ENCODE measurements at places on chromosomes 5 and 9.

- H3K4me1 ChIP-seq = no peaks in the 10 kb centered on the region
- H3K4me3 ChIP-seq = no peak overlapping the region
- H3K36me3 ChIP-seq = no peaks in the 10 kb centered on the region
- no peak overlapping the region for H3K27ac ChIP-seq
- no peak for DNase-seq
Measured at GRCh38 chr9:103116246-103116645, 121.1 kb downstream of the CYLC2 start.

DNA sequence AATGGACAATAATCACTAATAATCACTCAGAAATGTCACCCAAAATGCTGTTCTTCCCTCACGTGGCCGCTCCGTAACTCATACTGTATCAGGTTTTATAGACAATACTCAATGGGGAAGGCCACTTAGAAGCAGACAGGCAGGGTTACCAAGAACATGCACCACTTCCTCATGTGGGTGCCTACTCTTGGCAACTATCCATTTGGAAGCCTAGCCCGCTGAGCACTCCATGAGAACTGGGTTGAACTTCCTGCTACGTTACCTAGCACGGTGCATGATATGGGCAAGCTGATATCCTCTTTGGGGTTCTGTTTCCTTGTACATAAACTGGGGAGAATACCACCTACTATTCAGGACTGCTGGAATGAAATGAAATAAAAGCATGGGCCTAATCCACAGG lies 14.3 kb downstream of the DAP start:
- no peak for DNase-seq
- no peaks in the 10 kb centered on the region for H3K4me1 ChIP-seq
- no peaks in the 10 kb centered on the region for H3K27me3 ChIP-seq
- no peak overlapping the region for H3K4me3 ChIP-seq

DNA sequence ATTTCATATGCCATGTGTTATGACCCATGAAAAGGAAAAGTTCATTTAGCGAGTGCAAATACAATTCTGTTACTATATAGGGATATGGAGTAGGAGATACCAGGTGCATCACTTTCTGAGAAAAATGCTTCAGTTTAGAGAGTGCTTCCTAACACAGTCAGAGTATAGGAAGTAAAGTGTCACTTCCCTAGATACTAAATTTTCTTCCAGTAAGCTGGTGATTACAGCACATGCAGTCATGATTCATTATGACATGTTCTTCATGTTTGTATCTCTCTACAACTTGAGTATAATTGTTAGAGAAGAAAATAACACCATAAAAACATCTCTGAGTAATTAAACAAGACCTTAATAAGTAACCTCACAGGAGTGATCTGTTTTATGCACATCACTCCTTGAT lies 837.0 kb downstream of the DNAH5 start:
- no peaks in the 10 kb centered on the region for H3K4me1 ChIP-seq
- no peak overlapping the region for H3K27ac ChIP-seq
- no peaks in the 10 kb centered on the region for H3K36me3 ChIP-seq
- no peaks in the 10 kb centered on the region for H3K27me3 ChIP-seq

GRCh38 chr5:35205606-35206005 lies 24.7 kb downstream of the PRLR start:
- H3K27me3 ChIP-seq = no peaks in the 10 kb centered on the region
- H3K36me3 ChIP-seq = no peaks in the 10 kb centered on the region
- no peaks in the 10 kb centered on the region for H3K4me1 ChIP-seq

- no peak overlapping the region for H3K4me3 ChIP-seq
- H3K27me3 ChIP-seq = no peaks in the 10 kb centered on the region
- H3K27ac ChIP-seq = no peak overlapping the region
- no peak for DNase-seq
Measured at GRCh38 chr9:92726971-92727715, 37.5 kb downstream of the BICD2 start.

DNA sequence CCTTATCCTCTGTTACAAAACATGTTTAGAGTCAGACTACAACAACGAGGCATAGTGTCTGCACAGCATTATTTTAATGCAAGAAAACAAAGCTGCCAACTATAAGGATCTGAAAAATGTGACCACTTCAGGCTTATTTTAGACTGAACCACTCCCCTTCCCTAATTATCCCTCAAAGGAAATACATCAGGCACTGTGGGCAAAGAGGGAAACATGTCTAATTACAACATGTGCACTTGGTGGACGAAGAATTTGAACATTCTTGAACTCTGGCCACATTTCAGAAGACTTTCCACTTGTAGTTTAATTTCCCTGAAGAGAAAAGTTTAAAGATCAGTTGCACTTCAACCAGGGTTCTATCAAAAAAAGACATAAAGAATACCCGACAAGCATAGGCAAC lies 3.8 kb downstream of the MTMR12 start:
- H3K4me3 ChIP-seq = no peak overlapping the region
- no peak for DNase-seq
- no peaks in the 10 kb centered on the region for H3K36me3 ChIP-seq
- H3K4me1 ChIP-seq = peaks cover 7% of the 10 kb centered on the region

DNA sequence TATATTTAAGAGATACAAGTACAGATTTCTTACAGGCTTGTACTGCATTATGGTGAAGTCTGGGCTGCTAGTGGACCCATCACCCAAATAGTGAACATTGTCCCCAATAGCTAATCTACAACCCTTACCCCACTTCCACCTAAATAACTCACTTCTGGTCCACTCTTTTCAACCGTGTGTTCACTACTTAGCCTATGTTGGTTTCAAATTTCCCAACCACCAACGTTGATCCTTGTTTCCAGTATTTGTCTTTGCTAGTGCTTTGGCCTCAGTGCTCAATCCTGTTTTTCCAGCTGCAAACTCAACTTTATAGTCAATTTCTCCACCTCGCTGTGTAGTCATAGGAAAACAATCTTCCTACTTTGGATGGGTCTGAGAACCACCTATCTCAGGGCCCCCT lies 45.3 kb upstream of the TTC39B start:
- no peaks in the 10 kb centered on the region for H3K4me1 ChIP-seq
- no peak for DNase-seq
- H3K4me3 ChIP-seq = no peak overlapping the region
- no peaks in the 10 kb centered on the region for H3K27me3 ChIP-seq

- H3K4me3 ChIP-seq = no peak overlapping the region
- H3K36me3 ChIP-seq = no peaks in the 10 kb centered on the region
- no peaks in the 10 kb centered on the region for H3K27me3 ChIP-seq
- H3K4me1 ChIP-seq = no peaks in the 10 kb centered on the region
- H3K27ac ChIP-seq = no peak overlapping the region
Measured at GRCh38 chr5:136749016-136749415, 383.7 kb upstream of the TRPC7 start.

GRCh38 chr5:154611341-154611767 lies 133.3 kb upstream of the HAND1 start:
- no peaks in the 10 kb centered on the region for H3K36me3 ChIP-seq
- H3K4me1 ChIP-seq = peaks cover 6% of the 10 kb centered on the region
- H3K27ac ChIP-seq = no peak overlapping the region
- peaks cover 18% of the 10 kb centered on the region for H3K27me3 ChIP-seq

- DNase-seq = no peak
- H3K36me3 ChIP-seq = no peaks in the 10 kb centered on the region
- no peaks in the 10 kb centered on the region for H3K27me3 ChIP-seq
- H3K27ac ChIP-seq = no peak overlapping the region
- no peak overlapping the region for H3K4me3 ChIP-seq
- H3K4me1 ChIP-seq = no peaks in the 10 kb centered on the region
Measured at GRCh38 chr9:105515811-105516413, 42.0 kb upstream of the FKTN start.

DNA sequence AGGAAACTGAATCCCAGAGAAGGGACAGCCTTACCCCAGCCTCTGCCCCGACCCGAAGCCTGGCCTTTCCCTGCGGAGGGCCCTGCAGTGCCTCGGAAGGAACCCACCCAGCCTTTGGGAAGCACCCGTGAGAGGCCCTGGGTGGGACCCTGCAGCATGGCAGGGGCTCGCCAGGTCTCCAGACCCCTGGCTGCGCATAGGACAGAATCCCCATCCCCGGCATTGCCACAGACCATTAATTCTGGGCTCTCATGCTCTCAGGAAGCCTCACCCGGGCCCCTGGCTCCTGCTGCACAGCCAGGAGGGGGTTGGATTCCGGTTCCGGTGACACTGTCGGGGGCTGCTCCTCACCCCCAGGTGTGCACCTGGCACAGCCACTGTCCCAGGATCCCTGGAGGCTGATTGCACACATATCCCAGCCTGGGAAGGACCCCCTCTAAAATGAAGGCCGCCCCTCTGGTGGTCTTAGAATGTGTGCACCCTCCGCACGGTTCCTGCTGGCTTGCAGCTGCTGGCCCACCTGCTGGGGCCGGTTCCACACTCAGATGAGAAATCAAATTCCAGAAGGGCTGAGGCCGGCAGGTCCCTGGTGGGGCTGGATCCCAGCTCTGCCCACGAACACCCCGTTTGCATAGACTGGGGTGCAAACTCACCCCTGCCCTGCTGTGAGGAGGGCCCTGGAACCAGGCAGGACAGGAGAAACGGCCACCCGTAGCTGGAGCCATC lies 4.7 kb downstream of the EGFL7 start:
- H3K27ac ChIP-seq = no peak overlapping the region
- DNase-seq = no peak
- H3K27me3 ChIP-seq = peaks cover 26% of the 10 kb centered on the region
- H3K36me3 ChIP-seq = no peaks in the 10 kb centered on the region

DNA sequence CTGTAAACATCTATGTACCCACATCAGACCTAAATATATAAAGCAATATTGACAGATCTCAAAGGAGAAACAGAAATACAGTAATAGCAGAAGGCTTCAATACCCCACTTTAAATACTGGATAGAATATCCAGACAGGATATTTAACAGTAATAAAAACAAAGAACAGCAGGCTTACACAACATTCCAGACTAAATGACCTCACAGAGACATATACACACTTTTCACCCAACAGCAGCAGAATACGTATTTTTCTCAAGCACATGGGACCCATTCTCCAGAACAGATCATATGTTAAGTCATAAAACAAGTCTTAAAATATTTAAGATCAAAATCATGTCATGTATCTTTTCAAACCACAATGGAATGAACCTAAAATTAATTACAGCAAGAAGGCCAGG lies 76.8 kb downstream of the CAMSAP1 start:
- DNase-seq = no peak
- H3K4me3 ChIP-seq = no peak overlapping the region
- no peak overlapping the region for H3K27ac ChIP-seq
- H3K36me3 ChIP-seq = peaks cover 14% of the 10 kb centered on the region
- H3K4me1 ChIP-seq = no peaks in the 10 kb centered on the region

GRCh38 chr5:146249801-146250200 lies 46.4 kb downstream of the RBM27 start:
- DNase-seq = no peak
- no peak overlapping the region for H3K4me3 ChIP-seq
- no peaks in the 10 kb centered on the region for H3K4me1 ChIP-seq
- no peaks in the 10 kb centered on the region for H3K27me3 ChIP-seq

DNA sequence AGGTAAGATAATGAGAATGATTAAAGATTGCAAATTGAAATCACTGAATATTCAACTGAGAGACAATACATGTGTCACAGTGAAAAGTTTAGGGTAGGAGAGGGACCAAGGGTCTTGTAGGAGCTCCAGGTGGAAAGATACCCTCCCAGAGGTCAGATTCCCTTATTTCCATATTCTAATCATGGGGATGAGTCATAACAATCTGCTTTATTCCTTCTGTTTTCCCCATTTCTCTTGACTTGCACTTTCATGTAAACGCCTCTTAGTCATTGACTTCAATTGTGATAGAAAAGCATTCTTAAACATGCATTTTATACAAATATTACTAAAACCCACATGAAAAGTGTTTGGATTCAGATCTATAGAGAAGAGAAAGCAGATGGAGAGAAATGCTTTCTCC lies 81.3 kb upstream of the CTSL start:
- no peaks in the 10 kb centered on the region for H3K36me3 ChIP-seq
- no peak overlapping the region for H3K27ac ChIP-seq
- H3K4me3 ChIP-seq = no peak overlapping the region
- DNase-seq = no peak
- no peaks in the 10 kb centered on the region for H3K27me3 ChIP-seq

GRCh38 chr9:131980267-131981016 lies 99.2 kb downstream of the MED27 start:
- no peaks in the 10 kb centered on the region for H3K4me1 ChIP-seq
- no peak for DNase-seq
- no peaks in the 10 kb centered on the region for H3K36me3 ChIP-seq

GRCh38 chr5:41772056-41772455 lies 98.2 kb downstream of the OXCT1 start:
- no peak overlapping the region for H3K27ac ChIP-seq
- no peak for DNase-seq
- no peaks in the 10 kb centered on the region for H3K36me3 ChIP-seq
- no peaks in the 10 kb centered on the region for H3K4me1 ChIP-seq
- no peaks in the 10 kb centered on the region for H3K27me3 ChIP-seq

GRCh38 chr5:39785410-39785809 lies 360.6 kb upstream of the DAB2 start:
- no peak for DNase-seq
- no peaks in the 10 kb centered on the region for H3K4me1 ChIP-seq
- no peak overlapping the region for H3K4me3 ChIP-seq
- no peaks in the 10 kb centered on the region for H3K27me3 ChIP-seq
- H3K27ac ChIP-seq = no peak overlapping the region

GRCh38 chr9:34187891-34188240 lies 9.0 kb downstream of the UBAP1 start:
- no peak for DNase-seq
- H3K4me3 ChIP-seq = no peak overlapping the region
- no peak overlapping the region for H3K27ac ChIP-seq
- H3K4me1 ChIP-seq = peaks cover 13% of the 10 kb centered on the region

DNA sequence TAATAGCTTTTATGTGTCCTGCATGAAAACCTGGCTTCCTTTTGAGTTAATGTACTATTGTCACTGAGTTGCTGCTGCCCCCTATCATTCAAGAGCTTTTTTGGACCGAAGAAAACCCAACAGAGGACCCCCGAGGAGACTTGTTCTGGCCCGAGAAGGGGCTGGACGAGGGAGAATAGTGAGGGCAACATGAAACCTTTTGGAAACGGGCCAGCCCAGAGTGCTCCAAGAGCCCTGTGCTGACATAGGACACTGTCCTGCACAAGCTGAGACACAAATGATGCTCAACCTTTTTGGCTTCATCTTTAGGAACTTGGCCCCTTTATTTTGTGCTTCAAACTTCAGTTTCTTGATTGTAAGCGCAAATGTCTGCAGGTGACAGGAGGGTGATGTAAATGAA lies 4.0 kb upstream of the GADD45G start:
- H3K27me3 ChIP-seq = no peaks in the 10 kb centered on the region
- no peaks in the 10 kb centered on the region for H3K36me3 ChIP-seq
- no peak for DNase-seq

GRCh38 chr9:132075853-132076252 lies 3.8 kb downstream of the MED27 start:
- no peak overlapping the region for H3K27ac ChIP-seq
- peaks cover 5% of the 10 kb centered on the region for H3K4me1 ChIP-seq
- no peak overlapping the region for H3K4me3 ChIP-seq
- DNase-seq = no peak
- peaks cover 32% of the 10 kb centered on the region for H3K36me3 ChIP-seq

GRCh38 chr9:137804908-137805630 lies 72.5 kb upstream of the CACNA1B start:
- no peak overlapping the region for H3K4me3 ChIP-seq
- H3K27me3 ChIP-seq = no peaks in the 10 kb centered on the region
- DNase-seq = no peak
- no peaks in the 10 kb centered on the region for H3K4me1 ChIP-seq
- H3K36me3 ChIP-seq = peaks cover 33% of the 10 kb centered on the region

GRCh38 chr5:10792336-10792735 lies 31.3 kb upstream of the DAP start:
- no peaks in the 10 kb centered on the region for H3K27me3 ChIP-seq
- no peaks in the 10 kb centered on the region for H3K4me1 ChIP-seq
- no peak overlapping the region for H3K4me3 ChIP-seq
- H3K36me3 ChIP-seq = no peaks in the 10 kb centered on the region
- H3K27ac ChIP-seq = no peak overlapping the region

Measured in effector memory CD4-positive, alpha-beta T cell (primary cell).